ENCODE measurements at places on chromosomes 12 and 14. TPM values are rescaled to one million over a fixed set of nuclear protein-coding genes. Genes with fewer than 3 reads are reported as not detected.

Gene FGF23
- total RNA-seq, result not detected

Gene PKP2
- 16.2 TPM for total RNA-seq

DNA sequence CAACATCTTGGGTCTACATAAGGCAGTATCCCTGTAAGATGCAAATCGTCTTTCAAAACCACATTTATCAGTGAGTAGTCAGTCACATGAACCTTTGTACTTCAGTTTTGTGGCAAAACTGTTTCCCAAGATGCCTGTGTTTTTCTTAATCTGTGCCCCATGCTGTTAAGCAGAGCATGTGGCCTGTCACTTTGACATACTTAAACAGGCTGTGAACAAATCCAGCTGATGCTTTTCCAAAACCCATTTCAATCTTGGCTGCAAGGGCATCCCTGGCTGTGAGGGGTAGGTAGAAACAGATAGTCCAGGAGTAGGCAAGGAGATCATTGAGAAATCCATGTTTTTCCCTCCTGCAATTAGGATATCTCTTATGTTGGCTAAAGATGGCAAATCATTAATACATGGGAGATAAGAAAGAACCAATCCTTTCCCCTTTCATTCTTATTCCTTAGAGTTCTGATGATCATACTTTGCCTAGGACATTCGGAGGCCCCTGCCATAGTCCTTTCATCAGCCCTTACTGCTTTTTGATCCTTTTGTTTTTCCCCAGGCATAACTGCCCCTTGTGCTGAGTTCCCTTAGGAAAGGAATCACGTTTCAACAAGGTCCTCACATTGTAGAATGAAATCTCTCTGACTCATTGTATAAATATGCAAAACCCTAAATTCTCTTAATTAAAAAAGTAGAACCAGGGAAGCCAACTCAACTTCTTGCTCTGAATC, 121.1 kb upstream of the EEA1 start:
- H3K4me1 ChIP-seq, result no peaks in the 10 kb centered on the region
- no peak overlapping the region for H3K4me3 ChIP-seq
- H3K27ac ChIP-seq, result no peak overlapping the region
- no peak for DNase-seq

DNA sequence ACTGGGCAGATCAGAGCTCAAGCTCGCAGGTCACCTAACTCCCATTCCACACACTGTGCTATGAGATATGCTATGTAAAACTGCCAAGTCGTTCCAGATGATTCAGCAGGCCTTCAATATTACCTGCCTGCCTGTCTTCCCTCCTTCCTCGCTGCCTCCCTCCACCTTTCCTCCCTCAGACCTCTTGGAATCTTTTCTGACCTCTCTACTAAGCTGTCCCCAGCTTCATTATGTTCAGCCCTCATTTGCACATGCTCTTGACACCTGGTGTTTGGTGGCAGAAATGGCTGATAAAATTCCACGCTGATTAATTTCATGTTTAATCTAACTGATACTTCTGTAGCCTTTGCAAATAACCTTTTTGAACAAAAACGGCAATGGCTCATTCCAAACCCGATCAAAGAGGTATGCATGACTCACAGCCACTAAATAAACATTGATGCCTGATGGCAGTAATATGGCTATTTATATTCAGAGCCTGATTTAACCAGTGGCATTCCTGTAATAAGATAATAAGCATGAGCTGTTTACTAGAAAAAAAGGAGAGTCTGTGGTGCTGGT, 130.8 kb upstream of the EGLN3 start:
- no peak for DNase-seq
- peaks cover 10% of the 10 kb centered on the region for H3K4me1 ChIP-seq
- no peaks in the 10 kb centered on the region for H3K36me3 ChIP-seq
- H3K4me3 ChIP-seq, result no peak overlapping the region
- no peak overlapping the region for H3K27ac ChIP-seq

DNA sequence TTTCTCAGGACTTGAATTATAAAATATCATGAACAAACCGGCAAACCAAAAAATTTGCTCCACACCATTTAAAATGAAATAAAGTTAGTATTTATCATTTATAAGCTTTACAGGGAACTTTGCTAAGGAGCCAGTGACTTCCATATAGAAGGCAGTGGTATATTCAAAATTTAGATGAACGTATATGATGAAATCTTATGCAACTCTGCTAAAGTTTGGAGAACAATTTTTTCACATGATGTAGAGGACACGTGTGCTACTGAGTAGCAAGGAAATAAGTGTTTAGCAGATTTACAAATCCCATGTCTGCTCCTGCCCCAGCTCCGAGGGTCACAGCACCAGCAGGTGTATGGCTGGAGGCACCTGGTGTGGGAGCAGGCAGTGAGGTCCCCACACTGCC, 70.8 kb upstream of the IFNG-AS1 start:
- no peaks in the 10 kb centered on the region for H3K4me1 ChIP-seq
- no peaks in the 10 kb centered on the region for H3K36me3 ChIP-seq
- no peak for DNase-seq
- H3K27me3 ChIP-seq, result no peaks in the 10 kb centered on the region
- no peak overlapping the region for H3K27ac ChIP-seq
- no peak overlapping the region for H3K4me3 ChIP-seq

All from vagina (tissue), 2 donors.